ENCODE measurements at places on chromosomes 16 and 17.

DNA sequence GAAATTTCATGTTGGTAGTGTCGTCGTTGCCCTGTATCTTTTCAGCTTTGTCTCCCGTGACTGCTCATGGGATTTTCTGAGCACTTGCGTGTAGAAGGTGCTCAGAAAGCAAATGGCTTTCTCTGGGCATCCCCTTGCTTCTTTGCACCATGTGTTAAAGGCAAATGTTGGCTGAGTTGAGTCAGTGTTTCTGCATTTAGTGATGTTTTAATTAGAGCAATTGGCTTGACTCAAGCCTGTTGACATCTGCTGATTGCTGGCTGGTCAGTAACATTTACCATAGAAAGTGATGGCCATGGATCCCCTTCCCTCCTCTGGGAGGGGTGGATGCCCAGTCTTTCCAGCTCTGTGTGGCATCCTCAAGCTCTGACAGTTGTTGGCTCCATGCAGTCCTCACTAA, 187.2 kb upstream of the MPHOSPH6 start:
- no peak for DNase-seq

DNA sequence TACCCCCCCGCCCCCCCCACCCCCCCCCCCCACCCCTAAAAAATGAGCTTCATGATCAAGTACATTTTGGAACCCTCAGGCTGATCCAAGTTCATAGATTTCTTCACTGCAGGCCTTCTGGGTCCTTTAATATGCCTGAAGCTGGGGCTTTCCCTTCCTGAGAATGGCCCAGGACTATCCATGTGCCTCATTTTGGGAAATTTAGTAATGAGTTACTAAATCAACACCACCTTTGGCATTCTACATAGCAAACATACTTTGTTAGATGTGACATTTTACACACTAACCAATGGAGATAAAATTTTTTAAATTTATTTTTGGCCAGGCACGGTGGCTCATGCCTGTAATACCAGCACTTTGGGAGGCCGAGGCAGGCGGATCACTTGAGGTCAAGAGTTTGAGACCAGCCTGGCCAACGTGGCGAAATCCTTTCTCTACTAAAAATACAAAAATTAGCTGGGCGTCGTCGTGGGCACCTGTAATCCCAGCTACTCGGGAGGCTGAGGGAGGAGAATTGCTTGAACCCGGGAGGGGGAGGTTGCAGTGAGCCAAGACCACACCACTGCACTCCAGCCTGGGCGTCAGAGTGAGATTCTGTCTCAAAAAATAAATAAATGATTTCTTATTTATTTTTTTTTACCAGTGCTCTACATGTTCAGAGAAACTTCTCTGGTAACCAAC, 14.0 kb downstream of the HERPUD1 start:
- no peak for DNase-seq

DNA sequence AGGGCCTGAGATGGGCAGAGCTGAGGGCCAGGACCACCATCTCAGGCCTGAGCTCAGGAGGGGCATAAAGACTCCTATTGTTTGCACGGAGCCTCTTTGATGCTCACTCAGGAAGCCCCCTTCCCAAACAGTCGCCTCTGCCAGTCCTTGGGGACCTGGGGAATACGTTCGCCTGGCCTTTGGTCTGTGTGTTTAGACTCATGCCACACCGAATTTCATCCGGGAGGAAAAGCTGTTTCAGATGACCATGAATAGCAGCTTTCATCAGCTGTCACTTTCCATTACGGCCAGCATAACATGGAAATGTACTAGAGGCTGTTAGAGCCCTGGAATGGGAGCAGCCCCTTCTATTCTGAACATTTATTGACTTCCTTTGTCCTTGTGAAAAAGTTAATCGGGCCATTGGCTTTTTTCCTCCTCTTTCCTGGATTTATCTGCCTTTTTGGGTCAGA, 139.0 kb downstream of the HS3ST3A1 start:
- DNase-seq: no peak

DNA sequence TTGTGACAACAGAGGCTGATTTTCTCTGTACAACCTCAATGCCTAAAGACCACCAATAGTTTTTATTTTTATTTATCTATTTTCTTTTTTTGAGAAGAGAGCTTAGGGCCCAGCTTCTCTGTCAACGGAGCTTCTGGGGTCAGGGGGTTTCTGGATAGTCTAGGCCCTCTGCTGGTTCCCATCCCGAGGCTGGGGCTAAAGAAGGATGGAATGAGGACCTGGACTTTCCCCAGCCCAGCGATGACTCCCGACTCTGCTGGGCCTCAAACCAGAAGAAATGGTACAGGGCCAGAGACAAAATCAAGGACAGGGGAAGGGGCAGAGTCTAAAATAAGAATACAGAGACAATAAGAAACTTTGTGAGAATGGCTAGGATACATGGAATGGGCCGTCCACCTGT, 5.7 kb upstream of the TSPOAP1 start:
- no peak for DNase-seq

DNA sequence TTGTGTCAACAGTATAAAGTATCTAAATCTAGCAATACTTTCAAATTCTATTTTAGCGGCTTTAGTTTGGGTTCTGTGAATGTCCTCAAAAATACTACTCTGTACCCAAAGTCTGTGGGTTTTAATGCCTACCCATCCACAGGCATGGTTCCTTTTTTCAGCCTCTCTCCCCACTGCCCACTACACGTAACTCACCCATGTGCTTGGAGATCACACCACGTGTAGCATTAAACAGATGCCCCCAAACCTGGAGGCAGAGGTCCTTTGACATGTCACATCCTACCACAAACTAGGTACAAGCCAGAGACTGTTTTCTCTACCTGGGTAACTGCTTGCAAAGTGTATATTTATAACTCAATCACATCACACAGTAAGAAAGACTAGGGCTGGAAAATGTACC, 5.4 kb downstream of the DYNC1LI2 start:
- DNase-seq: no peak

- DNase-seq: no peak
Measured at GRCh38 chr16:58948244-58948643, 214.1 kb upstream of the GOT2 start.

DNA sequence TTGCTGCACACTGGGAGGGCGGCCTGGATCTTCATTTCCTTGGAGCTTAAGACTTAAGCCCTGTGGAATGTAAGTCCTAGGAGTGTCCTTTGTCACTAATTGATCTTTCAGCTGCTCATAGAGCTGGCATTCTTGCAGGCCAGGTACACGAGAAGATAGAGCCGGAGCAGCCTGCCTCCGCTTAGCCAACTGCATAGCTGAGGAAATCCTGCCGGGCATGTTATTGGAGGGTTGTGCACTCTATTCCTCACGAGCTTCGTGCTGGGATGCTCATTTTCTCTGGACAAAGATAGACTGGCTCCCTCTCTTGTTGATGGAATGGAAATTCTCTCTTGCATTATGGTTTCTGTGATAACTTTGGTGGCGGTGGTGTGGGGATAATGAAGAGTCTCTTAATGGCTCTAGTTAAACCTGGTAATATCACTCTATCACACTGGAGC, 76.9 kb downstream of the RPA1 start:
- no peak for DNase-seq

DNA sequence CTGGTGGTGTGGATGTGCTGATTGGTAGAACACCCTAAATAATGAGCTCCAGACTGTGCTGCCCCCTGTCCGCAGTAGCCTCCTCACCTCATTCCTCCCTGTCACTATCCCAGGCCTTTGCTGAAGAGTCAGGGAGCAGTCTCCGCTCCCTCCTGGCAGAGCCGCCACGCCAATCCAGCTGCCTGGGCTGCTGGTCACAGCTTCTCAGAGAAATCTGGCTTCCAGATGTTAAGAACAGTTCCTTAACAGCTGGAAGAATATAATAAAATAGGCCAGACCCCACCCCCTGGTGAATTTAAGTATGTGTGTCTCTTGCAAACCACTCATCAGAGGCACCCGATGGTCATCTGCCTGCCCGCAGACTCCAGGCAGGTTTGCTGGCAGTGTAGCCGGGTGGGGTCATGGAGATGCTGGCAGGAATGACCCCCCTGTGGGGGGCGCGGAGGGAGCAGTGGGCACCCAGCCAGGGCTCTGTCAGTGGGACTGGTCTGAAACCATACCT, 161.0 kb downstream of the CCDC182 start:
- DNase-seq: no peak

- no peak for DNase-seq
Measured at GRCh38 chr17:71188811-71189492, 931.9 kb upstream of the SOX9 start.

GRCh38 chr17:65261152-65261551, 124.0 kb downstream of the RGS9 start:
- no peak for DNase-seq

- no peak for DNase-seq
Measured at GRCh38 chr16:69938981-69939820, 11.9 kb upstream of the CLEC18A start.

GRCh38 chr16:17465460-17465859, 5.3 kb downstream of the XYLT1 start:
- DNase-seq: no peak

DNA sequence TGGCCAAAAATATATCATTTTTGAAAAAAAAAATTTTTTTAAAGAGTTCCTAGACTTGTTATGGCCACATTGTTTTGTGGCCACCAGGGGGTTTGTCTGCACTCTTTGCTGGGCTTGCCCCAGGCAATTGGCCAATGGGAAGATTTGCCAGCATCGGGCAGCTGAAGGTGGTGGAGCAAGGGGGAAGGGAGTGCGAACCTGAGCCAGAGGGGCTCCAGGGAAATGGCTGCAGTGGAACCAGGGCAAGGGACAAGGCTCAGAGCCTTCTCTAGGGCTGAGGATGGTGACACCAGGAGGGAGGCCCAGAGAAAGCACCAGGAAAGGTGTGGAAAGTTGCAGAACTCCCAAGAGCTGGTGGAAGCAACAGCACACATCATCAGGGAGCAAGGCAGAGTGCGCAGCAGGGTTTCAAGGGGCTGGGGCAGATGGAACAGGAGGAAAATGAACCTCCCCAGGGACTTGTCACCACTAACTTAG, 15.5 kb upstream of the CMIP start:
- DNase-seq: no peak

GRCh38 chr17:48995304-48995973, 1.7 kb upstream of the IGF2BP1 start:
- no peak for DNase-seq

- DNase-seq: no peak
Measured at GRCh38 chr16:74281300-74281699, 15.3 kb upstream of the PSMD7 start.

DNA sequence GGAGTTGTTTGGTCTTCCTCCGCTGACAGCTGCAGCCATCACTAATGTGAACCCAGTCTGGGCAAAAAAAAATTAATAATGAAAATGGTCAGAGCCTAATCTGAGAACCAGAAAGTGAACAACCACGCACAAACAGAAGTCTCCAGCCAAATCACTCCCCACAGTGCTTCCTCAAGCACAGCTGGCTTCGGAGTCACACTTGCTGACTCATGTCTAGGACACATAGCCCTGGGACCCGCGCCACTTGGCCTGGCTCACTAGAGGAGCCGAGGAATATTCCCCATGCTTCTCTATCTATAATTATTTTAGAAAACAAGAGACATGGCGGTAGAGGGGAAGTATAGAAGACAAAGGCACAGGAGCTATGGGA, 109.1 kb downstream of the ZFHX3 start:
- DNase-seq: no peak

DNA sequence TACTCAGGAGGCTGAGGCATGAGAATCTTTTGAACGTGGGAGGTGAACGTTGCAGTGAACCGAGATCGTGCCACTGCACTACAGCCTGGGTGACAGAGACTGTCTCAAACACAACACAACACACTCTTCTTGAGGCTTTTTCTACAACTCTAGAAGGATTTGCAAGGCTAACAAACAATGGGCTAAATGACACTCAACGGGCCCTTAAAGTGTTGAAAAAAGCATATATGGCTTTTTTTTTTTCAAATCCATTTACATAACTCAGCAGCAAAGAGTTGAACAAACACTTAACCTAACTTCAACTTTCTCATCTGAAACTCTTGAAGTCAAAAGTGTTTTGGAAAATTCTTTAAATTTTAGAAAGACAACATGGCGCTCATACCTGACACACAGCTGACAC, 22.3 kb downstream of the CDR2 start:
- no peak for DNase-seq

- DNase-seq: no peak
Measured at GRCh38 chr17:75326226-75326848, 37.1 kb upstream of the SLC25A19 start.

DNA sequence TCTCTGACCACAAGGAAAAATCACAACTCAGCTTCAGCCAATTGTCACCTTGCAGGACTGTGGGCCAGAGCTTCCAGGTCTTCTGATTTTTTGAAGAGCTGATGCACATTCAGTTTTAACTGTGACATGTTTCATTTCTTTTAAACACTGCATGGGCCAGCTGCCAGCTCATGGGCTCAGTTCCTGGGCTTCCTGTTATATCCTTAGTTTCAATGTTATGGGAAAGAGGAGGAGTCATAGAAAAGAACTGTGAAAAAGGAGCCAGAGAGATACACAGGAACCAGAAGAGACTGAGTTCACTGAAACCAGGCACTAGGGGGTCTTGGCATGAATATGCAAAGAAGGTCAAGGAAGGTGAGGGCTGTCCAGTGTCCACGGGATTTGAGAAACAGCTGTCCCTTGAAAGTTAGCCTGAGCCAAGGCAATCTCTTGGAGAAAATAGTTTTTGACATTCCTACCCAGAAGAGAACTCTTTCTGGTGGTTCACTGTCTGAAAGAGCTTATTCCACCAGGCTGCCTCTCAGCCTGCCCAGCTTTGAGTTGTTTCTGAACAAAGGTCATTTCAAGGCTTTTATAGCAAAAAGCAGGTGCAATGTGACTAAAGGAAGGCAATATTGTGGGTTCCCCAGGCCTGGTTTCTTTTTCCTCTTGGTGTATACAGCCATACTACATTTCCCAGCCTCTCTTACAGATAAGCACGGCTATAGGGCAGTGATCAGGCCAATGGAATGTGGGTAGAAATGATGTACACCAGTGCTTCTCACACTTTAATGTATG, 10.5 kb downstream of the PDILT start:
- DNase-seq: no peak
